ENCODE measurements at places on chromosomes 16 and 17.

- no peak for DNase-seq
Observed at GRCh38 chr17:46199379-46199778, 6.2 kb upstream of the KANSL1 start.

GRCh38 chr16:57807968-57808528, 5.8 kb upstream of the KIFC3 start:
- peak; percentile 33 for DNase-seq

DNA sequence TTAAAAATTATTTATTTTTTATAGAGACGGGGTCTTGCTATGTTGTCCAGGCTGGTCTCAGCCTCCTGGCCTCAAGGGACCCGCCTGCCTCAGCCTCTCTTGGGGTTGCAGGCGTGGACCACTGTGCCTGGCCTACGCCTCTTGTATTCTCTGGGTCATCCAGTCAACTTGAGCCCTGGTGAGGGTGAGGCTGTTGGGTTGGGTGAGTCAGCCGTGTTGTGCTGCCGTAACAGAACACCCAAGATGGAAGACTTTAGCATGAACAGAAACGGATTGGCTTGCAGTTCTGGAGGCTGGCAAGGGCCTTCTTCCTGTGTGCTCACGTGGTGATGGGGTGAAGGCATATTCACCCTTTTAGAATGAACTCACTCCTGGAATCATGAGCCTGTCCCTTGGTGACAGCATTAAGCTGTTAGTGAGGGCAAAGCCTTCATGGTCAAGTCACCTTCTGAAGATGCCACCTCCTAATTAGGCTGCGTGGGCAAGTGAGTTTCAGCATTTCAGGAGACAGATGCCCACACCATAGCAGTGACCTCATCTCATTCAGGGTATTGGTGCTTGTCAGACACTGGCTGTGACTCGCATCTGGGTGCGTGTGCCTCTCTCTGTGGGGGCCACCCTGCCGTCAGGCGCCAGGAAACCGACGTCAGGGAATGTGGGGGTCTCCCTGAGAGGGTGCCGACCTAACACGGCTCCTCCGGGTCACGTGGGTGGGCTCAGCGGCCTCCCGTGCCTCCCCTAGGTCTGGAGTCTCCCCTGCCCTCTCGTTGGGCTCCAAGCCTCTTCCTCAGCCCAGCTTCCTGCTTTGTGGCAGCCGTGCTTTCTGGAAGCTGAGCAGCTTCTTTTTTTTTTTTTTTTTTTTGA, 49.8 kb downstream of the WDR45B start:
- no peak for DNase-seq

DNA sequence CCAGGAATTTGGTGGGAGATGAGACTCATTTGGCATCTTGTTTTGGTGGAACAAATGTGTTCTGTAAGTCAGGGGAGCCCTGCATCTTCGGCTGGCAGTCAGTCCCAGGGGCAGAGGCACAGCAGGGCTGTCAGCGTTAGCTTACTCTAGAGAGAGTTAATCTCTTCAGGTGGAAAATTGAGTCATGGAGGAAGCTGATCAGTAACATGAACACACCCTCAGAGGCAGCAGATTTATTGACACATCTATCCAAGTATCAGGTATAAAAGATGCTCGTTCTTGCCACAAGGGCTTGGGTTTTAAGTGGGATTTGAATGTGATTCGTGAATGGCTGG, 55.2 kb downstream of the EPN2 start:
- DNase-seq: no peak

DNA sequence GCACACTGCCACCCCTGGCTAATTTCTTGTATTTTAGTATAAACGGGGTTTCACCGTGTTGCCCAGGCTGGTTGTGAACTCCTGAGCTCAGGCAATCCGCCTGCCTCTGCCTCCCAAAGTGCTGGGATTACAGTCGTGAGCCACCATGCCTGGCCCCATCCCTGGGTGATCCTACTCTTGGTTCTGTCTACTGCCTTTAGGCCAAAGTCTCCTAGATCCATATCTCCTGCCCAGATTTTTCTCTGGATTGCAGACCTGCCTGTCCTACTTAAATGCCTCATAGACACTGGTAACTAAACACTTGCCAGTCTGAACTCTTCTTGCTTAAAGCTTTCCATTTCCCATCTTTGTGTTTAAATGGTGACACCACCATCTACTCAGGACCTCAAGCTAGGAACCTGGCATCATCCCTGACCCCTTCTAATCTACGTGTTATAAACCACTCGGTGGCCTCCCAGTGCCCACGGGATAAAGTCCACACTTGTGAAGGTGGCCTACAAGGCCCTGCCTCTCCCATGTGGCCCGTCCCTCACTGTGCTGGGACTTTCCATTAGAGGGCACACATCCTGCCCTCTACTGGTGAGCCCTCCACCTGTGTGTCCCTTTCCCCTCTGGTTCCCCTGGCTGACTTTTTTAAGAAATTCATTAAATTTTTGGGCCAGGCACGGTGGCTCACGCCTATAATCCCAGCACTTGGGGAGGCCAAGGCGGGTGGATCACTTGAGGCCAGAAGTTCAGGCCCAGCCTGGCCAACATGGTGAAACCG, 51.1 kb downstream of the USP43 start:
- DNase-seq: no peak

DNA sequence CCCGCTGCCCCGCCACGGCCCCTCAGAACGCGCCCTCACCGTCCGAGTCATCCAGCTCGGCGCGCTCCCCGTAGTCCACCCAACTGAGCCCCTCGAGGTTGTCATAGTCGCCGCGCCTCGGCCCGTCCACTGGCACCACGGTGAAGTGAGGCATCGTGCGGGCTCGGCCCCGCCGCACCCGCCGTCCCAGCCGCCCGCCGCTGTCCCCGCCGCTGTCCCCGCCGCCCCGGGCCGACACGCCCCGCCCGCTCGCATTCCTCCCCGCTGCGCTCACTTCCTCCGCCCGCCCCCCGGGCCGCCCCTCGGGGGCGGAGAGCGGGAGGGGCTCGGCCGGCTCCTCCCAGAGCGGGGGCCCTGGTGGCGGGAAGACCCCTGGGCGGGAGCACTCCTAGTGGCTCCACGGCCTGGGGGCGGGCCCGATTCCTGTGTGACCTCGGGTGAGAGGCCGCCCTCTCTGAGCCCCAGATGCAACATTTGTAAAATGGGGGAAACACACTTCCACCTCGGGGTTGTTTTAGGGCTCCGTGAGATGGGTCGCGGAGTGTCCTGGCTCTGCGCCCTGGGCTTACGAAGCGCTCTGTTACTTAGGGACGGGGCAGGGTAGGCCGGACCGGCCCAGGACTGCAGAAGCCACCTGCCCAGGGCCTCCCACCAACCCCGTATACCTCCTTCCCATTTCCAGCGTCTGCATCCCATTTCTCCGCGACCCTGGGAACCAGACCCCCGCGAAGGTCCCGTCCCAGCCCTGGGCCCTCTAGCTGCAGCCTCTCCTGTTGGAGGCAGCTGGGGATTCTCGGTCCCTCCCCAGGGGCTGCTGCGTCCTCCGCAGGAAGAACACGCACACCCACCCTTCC, at the start of gene SLC12A4:
Gene SLC12A4 (minus strand): TSS at position 238 of the 854 bp plus-strand sequence. CDS start 84 bp downstream, at position 154.
- DNase-seq: peak; percentile 76

- no peak for DNase-seq
Observed at GRCh38 chr17:66459811-66460270, 157.4 kb downstream of the PRKCA start.

DNA sequence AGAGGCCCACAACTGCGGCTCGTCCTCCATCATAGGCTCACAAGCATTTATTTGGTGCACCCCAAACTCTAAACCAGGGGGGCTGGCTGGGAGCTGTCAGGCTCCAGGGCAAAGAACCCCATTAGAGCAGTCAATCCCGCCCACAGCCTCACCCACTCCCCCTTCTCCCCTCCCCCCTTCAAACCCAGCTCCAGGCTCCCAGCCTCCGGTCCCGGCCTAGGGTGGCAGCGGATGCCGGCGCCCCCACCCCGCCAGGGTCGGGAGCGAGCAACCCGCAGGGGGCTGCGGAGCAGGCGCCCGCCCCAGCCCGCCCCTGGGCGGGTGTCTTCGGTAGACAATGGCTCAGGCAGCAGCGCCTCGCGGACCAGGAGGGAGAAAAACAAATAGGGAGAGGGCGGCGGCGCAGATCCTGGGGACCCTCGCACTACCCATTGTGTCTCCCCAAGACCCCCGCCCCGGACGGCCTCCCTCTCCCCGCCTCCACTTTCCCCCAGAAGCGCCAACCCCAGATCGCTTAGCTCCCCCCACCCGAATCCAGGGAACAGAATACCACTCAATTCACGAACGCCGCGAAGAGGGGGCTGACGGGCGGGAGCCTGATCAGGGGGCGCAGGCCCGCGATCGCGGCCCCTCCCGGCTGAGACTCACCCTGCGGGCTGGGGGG, 572 bp downstream of the FAM171A2 start:
- no peak for DNase-seq

DNA sequence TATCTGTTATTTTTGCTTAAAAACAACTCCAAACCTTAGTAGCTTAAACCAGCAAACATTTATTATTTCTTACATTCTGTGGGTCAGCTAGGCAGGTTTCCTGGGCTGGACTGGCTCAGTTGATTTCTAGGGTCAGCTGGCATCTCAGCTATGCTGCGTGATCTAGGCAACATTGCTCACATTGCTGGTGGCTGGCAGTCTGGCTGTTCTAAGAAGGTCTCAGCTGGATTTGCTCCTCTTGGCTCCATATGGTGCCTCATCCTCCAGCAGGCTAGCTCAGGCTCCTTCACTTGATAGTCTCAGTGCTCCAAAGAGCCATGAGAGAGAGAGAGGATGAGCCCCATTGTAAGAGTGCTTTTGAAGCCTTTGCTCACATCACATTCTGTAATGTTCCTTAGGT, 470.6 kb upstream of the CDH5 start:
- no peak for DNase-seq

DNA sequence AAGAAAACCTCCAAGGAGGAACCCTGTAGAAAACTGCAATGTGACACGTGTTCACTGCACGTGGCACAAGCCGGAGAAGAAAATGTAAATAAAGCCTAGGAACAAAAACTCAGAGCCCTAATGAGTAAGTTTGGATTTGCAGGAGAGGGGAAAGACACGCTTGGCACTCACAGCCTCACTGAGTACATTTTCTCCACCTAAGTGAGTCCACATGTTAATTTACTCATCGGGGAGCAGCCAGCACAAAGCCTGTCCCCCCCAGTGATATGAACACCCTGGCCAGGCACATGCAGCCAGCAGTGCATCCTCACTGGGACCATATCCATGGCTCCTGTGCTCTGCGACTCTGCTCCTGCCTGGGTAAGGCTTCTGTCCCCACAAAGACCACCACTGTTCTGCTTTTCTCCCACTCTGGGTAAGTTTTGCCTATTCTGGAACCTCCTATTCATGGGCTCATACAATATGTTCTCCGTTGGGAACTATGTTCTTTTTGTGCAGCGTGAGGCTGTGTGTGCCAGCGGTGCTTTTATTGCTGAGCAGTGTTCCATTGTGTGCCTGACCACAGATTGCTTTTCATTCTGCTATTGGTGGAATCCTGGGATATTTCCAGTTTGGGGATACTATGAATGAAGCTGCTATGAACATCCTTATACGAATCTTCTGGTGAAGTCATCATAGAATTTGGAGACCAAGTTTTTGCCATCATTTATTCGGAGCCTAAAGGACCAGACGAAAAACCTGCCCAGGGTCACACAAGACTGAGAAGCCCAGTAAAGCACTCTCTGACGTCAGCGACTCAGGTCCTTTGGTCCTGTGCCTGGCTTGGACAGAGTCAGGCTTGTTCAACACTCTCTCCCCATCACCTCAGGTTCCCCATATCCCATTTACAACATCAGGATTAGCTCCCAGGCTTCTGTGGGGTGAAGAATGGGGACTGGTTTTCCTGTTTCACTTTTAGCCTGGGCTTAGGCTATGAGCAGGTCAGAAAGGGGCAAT, 53.3 kb downstream of the RNF112 start:
- no peak for DNase-seq

GRCh38 chr16:27234603-27235002, 31.3 kb downstream of the KDM8 start:
- DNase-seq: no peak

- no peak for DNase-seq
Observed at GRCh38 chr17:39400547-39401411, 647 bp downstream of the FBXL20 start.

- DNase-seq: no peak
Observed at GRCh38 chr16:11325404-11326083, 19.7 kb upstream of the RMI2 start.

GRCh38 chr16:785563-786535, 2.3 kb downstream of the RPUSD1 start:
- DNase-seq: peak; percentile 72

DNA sequence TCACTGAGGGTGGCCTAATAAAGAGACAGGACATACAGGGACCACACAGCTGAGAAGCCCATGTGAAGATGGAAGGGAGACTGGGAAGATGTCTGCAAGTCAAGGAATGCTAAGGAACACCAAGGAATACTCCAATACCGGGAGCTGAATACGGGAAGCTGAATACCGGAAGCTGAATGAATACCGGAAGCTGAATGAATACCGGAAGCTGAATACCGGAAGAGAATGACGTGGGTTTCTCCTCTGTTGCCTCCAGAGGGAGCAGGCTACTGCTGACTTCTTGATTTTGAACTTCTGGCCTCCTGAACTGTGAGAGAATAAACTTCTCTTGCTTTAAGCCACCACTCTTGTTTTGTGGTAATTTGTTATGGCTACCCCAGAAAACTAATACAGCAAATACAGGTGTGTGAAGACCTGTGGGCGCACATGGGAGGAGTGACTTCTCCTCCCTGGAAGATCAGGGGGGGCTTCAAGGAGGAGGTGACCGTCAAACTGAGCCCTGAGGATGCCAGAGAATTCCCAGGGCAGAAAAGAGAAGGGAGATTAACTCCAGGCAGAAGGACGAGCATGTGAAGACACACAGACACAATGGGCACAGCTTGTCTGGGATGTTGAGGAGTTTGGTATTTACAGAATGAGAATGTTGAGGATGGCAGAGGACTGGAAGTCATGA, 259.9 kb downstream of the IRF8 start:
- no peak for DNase-seq

DNA sequence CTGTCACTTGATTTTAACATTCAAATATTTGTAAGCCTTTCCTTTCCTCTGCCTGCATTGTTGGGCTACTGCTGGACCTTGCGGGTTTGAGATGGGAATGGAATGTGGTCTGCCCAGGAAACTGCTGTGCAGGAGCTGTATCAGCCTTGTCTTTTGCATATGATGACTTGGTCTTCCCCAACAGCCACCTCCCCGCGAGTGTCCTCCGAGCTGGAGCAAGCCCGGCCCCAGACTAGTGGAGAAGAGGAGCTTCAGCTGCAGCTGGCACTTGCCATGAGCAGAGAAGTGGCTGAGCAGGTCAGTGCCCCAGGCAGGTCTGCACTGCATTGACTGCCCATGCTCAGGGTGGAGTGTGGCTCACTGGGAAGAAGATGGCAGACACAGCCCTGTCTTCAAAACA, 52.8 kb downstream of the B9D1 start:
- DNase-seq: no peak

GRCh38 chr17:46194393-46195216, 1.4 kb upstream of the KANSL1 start:
- DNase-seq: no peak

Data from stimulated activated CD8-positive, alpha-beta memory T cell treated with anti-CD3 and anti-CD28 coated beads, Interleukin-15, amount 100 ng/mL, for 24 hours (primary cell).